SK-MEL-5 (cell line): ENCODE measurements at places on chromosomes 5 and 9. TPM values are rescaled to one million over a fixed set of nuclear protein-coding genes. Genes with fewer than 3 reads are reported as not detected.

DNA sequence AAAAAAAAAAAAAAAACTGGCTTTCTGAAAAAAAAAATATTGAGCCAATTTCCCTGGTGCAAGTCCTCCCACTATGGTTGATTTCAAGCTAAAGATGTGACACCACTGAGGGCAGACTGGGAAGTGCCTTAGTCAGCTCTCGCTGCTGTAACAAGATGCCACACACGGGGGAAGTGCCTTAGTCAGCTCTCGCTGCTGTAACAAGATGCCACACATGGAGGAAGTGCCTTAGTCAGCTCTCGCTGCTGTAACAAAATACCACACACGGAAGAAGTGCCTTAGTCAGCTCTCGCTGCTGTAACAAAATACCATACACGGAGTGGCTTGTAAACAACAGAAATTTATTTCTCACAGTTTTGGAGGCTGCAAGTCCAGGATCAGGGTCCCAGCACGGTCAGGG is 23.4 kb downstream of the BTNL9 start:
- no peak for DNase-seq

GRCh38 chr5:55407059-55407684 is 99.4 kb downstream of the MTREX start:
- peak; percentile 65 for DNase-seq

GRCh38 chr9:2385746-2386145 is 235.8 kb upstream of the VLDLR start:
- no peak for DNase-seq

DNA sequence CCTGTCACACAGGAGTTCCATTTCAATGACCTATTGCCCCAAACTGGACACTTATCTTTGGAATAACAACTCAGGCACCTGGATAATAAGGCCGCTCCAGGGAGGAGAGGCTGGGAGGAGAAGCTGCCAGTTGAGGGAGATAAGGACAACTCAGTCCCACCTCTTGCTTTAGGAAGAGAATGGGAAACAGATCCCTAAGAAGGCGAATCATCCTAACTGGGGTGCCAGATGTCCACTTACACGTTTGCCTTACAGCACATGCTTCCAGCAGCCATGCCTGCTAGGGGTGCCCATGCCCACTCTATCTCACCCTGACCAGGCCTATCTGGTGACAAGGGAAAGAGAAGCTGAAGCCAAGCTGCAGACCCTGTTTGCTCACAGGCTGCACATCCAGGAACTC is 6.5 kb downstream of the HK3 start:
- no peak for DNase-seq

DNA sequence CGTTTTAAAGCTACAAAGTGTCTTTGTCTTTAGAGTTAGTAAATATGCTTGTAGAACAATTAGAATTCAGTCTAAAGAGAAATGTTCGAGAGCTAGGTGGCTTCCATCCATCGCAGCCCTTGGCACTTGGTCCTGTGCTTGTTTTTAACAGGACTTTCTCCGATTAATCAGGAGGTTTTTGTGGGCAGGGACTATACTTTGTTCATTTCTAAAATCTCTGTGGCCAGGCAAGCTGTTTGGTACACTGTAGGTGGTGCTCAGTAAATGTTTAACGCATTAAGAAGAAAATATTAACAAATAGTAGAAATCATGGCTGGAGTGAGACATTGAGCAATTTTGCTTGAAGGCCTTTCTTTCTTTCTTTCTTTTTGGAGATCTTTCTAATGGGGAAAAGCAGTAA is 20.8 kb downstream of the AGXT2 start:
- no peak for DNase-seq

- DNase-seq: no peak
Measured at GRCh38 chr9:96062031-96062430, 186.5 kb downstream of the ERCC6L2 start.

MAST4 gene
- 1.6 and 3.3 TPM in 2 replicates for total RNA-seq
